Vagina (tissue), 2 donors: ENCODE measurements at places on chromosomes 13 and 19.

- no peak for DNase-seq
Measured at GRCh38 chr19:13849991-13850909, 26.7 kb upstream of the NANOS3 start.

DNA sequence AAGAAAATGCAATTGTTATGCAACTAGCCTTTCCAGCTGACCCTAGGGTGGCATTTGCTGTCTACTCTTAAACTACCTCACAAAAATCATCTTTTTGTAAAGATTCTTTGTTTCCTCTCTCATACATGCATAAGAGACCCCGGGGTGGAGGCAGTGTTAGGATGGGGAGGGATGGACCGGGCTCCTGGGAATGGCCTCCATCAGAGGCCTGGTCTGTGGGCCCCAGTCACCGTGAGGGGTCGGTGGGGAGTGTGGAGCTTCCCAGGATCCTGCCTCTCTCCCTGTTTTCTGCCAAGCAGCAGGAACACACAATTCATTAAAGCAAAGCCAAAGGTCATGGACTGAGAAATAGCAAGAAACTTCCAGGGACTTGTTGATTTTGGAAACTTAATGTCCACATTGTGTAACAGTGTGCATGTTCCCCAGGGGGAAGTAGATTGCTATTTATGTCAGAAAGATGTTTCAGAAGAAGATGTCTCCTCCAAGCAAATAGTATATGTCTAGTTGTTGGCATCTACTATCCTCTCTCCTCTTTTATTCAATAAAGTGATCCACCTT is 241.4 kb downstream of the ENOX1 start:
- DNase-seq, result no peak

GRCh38 chr13:73300718-73301425 is 242.1 kb downstream of the KLF5 start:
- no peak for DNase-seq

DNA sequence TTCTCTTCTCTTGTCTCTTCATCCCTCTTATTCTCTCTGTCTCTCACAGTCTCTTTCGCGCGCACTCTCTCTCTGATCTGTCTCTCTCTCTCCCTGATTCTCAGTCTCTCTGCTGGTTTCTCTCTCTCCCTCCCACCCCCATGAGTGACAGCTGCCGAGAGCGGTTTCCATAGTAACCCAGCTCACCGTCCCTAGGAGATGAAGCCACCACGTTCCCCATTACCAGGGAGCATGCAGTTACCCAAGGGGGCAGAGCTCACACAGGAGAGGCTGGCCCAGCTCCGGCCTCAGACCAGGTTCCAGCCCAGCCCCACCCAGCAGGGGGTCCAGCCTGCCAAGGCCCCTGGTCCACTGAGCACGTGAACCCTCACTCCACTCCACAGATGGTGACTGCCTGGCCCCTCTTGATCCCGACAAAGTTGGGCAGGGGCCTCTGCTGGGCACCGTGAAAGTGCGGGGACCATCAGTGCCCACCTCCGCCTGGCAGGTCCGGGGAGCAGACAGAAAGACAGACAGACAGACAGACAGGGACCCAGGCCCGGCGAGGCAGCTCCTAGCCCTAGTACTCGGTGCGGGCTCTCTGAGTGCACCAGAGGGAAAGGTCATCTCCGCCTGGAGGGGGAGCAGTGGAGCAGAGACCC is 50.6 kb downstream of the CELF5 start:
- no peak for DNase-seq

DNA sequence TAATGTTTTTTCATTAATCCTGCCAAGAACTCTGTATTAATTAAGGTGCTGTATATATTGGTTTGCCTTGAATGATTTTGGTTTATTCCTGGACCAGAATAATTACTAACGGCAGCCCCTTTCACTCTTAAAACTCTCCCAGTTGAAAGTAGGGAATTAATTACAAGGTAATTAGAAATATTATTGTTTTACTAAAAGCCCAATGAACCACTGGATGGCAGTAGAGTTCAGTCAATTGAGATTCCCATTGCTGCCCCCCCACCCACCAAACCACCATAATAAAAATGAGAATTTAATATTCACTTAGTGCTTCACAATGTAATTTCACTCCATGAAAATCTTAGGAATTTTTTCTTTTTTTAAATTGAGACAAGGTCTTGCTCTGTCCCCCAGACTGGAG is 13.7 kb downstream of the WBP4 start:
- DNase-seq, result no peak

- no peak for DNase-seq
Measured at GRCh38 chr13:26075498-26075897, 23.7 kb upstream of the SHISA2 start.

DNA sequence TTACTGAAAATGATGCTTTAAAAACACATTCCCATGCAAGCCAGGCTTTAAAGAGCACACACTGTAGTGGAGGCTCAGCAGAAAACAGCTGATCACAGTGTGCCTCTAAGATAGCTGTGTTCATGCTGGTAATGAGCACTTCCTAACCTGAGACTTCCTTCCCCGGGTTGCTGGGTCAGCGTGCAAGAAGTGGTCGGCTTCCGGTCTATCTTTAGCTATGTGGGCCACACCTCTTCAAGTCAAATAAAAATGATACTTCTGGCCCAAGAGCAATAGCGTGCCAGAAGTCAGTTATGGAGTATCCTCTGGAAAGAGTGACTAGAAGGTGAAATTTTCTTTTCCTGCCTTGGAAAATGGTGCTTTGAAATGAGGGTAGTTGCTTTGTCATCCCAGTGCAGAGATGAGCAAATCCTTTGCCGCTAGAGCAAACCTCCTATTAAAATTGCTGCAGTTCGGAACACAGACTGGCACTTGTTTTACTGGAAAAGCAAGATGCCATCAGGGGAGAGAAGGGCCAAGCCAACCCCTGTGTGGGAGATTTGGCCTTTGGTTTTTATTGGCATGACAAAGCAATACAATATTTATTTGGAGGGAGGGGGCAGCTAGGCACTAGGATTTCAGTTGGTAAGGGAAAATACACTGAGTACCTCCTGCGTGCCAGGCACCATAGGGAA is 64.2 kb downstream of the ARHGAP35 start:
- DNase-seq, result no peak

DNA sequence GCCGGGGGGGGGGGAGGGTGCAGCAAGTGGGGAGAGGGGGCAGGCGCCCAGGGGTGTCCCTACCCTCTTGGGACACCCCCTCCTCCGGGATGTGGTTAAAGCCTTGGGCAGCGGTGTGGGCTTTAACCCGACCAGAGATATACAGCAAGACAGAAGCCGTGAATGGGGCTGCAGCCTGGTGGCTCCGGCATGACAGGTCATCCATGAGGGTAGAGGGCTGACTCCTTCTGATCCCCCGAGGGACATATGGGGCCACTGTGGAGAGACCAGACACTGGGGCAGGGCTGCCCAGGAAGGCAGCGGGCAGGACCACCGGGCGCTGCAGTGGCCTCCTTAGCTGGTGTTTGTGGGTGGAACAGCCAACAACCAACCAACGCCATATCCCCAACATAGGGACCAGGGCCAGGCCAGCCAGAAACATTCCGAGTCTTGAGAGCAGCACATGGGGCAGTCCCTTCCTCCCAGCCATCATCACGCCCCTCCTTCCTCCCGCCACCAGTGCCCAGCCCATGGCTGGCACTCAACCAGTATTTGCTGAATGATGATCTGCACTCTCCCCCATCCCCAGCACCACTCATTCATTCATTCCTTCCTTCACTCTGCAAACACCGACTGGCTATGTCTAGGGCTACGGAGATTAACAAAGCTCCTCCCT is 18.2 kb downstream of the ELAVL1 start:
- DNase-seq, result no peak

DNA sequence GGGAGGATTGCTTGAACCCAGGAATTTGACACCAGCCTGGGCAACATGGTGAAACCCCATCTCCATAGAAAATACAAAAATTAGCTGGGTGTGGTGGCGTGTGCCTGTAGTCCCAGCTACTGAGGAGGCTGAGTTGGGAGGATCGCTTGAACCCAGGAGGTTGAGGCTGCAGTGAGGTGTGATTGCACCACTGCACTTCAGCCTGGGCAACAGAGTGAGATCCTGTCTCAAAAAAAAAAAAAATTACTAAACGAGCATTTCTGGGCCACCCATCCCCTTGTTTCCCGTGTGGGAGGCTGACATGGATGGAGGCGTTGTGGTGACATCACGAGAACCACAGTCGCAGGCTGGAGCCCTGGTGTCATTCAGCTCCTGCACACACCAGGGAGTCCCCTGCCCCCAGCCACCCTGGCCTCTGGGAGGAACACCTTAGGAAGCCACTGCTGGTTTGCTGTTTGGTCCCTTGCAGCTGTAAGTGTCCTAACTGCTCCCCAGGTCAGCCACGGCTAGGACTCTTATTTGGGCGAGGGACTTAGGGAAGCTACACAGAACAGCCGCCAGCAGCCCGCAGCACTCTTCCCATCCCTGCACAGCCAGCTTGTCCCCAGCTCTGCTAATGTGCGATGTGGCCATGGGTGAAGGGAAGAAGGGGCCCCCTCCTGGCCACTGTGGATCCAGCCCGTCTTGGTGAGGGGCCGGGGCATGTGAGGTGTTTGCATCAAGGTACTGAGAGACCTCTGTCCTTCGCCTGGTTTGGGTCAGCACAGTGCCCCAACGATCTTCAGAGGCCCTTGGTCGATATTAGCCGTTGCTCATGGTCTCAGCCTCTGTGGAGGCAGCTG is 12.7 kb downstream of the NKPD1 start:
- DNase-seq, result no peak

DNA sequence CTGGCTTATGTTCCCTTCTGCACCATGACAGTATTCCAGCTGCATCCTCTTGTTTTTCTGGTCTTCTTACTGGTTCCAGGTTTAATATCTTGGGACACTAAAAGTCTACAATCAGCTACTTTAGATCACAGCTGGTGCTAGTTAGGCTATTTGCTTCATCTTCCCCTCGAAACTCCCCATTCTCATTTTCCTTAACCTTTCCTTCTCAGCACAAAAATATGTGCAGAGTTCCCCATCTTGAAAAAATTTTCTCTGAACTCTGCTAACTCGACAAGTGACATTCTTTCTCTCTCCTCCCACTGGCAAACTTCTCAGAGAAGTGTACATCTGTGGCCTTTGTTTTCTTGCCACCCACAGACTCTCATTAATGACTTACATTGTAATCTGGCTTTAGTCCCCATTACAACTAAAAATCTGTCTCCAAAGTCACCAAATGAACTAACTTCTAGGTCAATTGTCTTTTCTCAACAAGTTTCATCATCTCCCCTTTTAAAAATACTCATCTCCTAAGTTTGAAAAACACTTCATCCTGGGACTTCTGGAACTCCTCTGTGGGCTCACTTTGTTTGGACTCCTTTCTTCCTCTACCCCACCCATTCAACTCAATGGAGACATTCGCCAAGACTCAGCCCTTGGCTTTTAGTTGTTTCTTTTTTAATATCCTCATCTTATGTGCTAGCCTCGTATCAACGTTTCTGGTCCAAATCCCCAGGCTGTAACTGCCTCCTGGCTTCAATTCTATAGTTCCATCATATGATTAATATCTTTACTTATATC is 7.1 kb upstream of the KL start:
- no peak for DNase-seq

DNA sequence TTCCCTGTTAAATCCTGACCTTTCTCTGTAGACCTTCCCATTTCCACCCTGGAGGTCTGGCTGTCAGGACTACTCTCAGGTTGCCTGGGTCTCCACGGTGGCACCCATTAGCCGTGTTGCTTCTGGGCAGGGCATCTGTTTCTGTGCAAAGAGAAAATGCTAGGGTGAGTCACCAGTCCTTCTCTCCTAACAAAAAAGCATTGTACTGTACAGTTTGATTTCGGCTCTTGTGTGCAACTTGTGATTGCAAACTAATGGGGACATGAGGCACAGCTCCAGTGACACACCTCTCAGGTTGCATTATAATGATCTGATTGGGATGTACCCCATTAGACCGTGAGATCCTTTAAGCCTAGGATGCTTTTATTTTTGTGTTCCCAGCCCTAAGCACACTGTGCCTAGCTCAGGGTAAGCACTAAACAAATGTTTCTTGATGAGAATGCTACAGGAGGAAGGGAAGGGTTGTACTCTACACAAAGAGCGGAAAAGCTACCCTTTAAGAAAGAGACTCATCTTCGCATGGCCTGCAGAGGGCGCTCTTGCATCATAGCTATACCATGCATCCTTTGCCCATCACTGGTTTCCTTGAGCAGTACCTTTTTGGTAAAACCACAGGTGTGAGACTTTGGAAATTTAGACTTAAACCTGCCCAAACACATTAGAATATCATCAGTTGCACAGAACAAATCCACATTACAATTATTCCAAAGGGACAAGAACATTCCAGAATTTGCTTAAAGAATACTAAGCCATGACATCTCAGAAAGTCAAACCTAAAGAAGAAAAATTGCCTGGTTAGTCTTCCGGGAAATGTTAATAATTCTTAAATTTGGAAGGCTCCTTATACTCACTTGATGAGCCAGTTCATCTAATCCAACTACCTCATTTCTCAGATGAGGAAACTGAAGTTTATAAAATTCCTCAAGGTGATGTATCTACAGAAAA is 20.3 kb upstream of the TRIM13 start:
- no peak for DNase-seq

GRCh38 chr19:41957838-41958366 is 1.2 kb downstream of the RABAC1 start:
- DNase-seq, result no peak
